ENCODE measurements at places on chromosomes 7 and 10. TPM values are rescaled to one million over a fixed set of nuclear protein-coding genes. Genes with fewer than 3 reads are reported as not detected.

The ABCB4 gene
- not detected for total RNA-seq

The TCF7L2 gene
- total RNA-seq, result 22.2 TPM

The PANK1 gene
- total RNA-seq, result 5.9 TPM

The HTR7 gene
- 0.17 TPM for total RNA-seq

The COL1A2 gene
- total RNA-seq, result not detected

Measured in A549 treated with AZD2906 at 1 μM for 4 hours (cell line).